ENCODE measurements at places on chromosomes 16 and 17.

DNA sequence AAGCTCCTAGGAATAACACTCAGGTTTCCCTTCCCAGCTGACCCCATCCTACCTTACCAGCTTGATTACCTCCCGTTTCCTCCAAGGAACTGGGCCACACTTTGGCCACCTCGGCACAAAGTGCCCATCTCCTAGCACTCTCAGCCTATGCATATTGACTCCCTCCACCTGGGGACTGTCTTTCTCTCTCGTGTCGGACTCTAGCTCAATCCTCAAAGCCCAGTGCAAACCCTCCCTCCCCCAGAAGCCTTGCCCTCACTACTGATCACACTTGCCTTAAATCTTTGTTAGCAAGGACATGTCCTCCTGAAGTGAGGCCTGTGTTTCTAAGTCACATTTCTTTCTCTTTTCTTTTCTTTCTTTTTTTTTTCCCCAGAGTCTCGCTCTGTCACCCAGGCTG, 2.6 kb upstream of the RAB26 start:
- no peak for DNase-seq

DNA sequence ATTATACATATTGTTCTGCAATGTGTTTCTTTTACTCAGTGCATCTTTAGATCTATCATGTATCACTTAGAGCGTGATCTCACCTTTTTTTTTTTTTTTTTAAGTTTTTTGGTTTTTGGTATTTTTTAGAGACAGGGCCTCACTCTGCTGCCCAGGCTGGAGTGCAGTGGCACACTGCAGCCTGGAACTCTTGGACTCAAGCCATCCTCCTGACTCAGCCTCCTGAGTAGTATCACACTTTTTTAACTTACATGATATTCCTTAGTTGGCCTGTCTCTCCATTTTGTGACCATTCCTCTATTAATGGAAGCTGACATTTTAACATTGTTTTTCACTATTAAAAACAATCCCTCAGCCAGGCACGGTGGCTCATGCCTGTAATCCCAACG, 4.7 kb upstream of the MPO start:
- DNase-seq: no peak

GRCh38 chr17:17348872-17349723, 45.9 kb downstream of the NT5M start:
- DNase-seq: peak; percentile 79

GRCh38 chr17:58189436-58190146, 2.9 kb upstream of the EPX start:
- DNase-seq: peak; percentile 97

DNA sequence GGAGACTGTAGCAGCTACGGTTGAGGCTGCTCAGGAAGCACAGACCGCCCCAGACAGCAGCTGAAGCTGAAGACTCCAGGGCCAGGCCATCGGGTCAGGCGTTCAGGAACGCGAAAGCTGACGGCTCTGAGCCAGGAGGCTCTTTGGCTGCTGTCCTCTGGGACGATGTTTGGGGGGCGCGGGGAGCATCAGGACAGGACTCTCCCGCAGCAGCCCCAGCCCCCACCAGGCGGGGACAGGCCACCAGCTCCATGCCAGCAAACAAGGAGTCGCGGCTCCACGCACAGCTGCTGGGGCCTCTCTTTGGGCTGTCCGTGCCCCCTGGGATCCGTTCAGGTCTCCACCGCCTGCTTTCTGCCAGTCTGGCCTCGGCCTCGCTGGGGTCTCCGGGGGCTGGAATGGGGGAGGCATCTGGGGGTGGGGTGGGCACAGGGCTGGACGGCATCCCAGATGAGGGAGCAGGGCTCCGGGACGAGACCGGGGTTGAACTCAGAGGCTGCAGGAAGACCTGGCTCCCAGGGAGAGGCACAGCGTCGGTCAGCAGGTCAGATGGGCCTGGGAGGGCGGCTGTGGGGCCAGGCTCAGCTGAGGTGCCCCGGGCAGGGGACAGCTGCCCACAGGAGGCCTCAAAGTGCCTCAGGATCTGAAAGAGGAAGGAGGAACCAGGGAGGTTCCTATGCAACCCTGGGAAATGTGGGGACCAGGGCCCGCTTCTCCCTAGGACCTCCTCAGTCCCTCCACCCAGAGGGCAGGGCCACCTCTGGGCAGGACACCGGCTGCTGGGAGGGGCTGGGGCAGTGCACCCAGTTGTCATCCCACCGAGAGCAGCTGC, 6.3 kb upstream of the CEP131 start:
- peak; percentile 67 for DNase-seq

DNA sequence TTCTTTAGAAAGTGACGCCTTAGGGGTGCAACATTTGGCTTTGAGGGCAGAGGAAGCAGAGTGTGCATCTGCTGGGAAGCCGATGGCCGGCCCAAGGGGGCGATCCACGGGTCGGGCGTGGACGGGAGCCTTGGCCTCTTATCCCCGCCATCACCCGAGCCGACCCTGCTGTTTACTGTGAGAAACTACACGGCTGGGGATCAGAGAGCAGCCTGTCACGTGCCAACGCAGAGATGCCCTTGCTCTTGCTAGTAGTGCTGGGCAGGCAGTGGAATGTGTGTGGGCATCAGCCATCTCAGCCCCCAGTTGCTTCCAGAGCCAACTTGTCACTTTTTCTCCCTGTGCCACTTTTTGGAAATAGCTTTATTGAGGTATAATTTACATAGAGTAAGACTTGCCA, 26.7 kb upstream of the ITGB4 start:
- DNase-seq: no peak

DNA sequence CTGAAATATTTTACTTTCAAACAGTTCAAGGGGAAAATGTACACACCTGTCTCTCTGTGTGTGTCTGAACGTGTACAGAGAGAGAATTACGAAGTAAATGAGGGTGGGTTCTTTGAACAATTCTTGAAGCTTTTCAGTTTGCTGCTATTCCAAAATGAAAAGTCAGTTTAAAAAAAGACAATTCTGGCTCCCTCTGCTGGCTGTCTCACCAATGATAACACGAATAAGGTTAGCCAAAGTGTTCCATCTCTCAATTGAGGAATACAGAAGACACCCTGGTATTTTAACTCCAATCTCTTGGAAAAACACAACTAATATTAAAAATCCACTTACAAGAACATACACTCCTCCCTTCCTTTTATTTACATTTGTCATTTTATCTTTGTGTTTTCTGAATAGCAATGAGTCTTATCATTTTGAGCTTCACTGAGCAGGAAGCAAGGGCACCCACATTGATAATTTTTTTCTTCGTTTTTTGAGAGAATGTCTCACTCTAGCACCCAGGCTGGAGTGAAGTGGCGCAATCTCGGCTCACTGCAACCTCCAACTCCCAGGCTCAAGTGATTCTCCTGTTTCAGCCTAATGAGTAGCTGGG, 20.5 kb downstream of the EFTUD2 start:
- DNase-seq: peak; percentile 87

DNA sequence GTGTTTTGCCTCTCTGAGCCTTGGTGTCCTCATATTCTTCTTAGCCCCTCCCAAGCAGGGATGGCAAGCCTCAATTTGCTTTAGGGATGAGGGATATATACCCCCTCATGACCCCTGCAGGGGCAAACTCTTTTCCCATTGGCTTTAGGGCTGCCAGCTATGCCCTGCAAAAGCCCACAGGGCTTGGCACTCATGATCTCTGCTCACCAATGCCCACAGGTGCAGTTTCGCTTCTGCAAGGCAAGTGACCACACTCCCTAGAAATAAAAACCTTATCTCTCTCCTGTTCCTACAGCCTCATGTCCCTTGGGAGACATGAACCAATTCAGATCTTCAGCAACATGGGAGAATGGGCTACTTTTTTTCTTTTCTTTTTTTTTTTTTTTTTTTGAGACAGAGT, 8.8 kb downstream of the BEAN1 start:
- no peak for DNase-seq

DNA sequence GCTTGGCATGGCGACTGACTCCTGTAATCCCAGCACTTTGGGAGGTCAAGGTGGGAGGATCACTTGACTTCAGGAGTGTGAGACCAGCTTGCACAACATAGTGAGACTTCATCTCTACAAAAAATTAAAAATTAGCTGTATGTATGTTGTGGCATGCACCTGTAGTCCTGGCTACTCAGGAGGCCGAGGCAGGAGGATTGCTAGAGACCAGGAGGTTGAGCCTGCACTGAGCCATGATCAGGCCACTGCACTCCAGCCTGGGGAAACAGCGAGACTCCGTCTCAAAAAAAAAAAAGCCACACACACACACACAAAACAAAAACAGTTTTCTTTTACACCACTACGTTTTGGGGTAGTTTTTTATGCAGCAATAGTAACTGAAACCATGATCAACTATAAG, 89.0 kb upstream of the DHX40 start:
- DNase-seq: no peak

- no peak for DNase-seq
Observed at GRCh38 chr16:85844786-85845185, 45.3 kb downstream of the COX4I1 start.

DNA sequence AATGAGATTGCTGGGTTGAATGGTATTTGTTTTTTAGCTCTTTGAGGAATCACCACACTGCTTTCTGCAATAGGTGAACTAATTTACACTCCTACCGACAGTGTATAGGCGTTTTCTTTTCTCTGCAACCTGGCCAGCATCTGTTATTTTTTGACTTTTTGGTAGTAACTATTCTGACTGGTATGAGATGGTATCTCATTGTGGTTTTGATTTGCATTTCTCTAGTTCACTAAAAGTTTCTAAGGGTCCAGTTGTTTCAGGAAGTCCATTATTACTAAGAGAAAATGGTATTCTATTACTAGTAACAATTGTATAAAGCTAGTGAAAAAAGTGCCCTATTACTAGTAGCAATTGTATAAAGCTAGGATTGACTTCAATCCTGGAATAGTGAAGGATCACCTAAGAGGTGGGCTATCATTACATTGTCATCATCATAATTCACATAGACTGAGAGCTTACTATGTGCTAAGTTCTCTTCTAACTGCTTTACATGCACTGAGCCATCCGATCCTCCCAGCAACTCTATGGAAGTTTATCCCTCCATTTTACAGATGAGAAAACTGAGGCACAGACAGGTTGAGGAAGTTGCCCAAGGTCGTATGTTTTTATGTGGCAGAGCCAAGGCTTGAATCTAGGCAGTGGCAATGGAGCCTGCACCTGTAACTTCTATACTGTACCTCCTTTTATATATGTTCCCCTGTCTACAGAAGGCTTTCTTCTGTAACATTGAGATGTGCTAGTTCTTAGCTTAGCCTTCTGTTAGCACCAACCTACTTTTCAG, 13.4 kb upstream of the SMIM36 start:
- no peak for DNase-seq

GRCh38 chr17:40344421-40345160, 19.9 kb downstream of the GJD3 start:
- DNase-seq: peak; percentile 87

- DNase-seq: no peak
Observed at GRCh38 chr16:86899151-86899550, 320.8 kb downstream of the FOXL1 start.

- no peak for DNase-seq
Observed at GRCh38 chr16:67779256-67780014, 26.9 kb downstream of the RANBP10 start.

- peak; percentile 84 for DNase-seq
Observed at GRCh38 chr17:3798273-3799180, 2.5 kb downstream of the ITGAE start.

DNA sequence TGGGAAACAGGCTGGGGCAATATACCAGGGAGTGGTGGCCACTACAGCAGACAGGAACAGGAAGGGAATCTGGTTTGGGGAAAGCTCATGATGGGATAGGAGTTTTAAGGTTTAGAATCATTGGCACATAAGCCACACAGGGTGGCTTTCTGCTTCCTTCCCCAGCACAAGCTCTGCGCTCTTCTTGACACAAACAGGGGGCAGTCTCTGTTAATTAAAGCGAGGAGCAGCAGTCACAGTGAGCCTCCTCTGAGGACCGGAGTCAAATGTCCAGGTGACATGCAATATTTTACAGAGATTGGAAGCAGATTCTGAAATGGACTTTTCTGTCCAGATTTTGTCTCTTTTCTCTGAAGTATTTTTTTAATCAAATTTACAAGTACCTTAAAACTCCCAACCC, 2.8 kb upstream of the SHISA9 start:
- no peak for DNase-seq

DNA sequence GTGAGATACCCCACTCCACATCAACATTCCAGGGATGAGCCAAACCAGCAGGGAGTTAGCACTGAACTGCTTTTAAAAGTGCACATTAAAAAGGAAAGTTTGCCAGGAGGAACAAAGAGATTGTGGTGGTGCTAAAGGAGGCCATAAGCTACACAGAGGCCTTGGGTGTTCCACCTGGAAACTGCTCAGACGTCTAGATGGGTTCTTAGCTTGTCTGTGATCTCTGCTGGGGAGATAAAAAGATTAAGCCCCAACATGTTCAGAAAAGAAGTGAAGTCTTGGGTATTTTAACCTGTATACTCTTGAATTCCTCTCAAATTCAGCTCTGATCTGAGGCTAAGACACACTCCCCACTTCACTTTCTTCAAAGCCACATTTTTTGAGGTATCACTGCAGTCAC, 10.4 kb downstream of the HAS3 start:
- DNase-seq: no peak

DNA sequence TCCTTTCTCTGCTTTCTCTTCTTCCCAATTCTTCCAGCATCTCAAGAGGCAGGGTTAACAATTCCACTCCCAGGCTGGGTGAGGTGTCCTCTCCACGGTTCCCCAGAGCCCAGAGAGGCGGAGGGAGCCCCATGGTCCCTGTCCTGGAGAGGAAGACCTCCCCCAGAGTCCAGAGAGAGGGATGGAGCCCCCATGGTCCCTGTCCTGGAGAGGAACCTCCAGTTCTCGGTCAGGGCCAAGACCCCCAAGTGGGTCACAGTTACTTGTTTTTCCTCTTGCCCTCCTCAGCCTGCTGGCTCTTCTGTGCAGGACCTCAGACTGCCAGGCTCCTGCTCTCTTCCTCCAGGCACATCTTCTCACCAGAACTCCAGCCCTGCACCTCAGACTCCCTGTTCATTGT, 135.2 kb downstream of the RPTOR start:
- no peak for DNase-seq
